ENCODE measurements at places on chromosomes 2 and 18. TPM values are rescaled to one million over a fixed set of nuclear protein-coding genes. Genes with fewer than 3 reads are reported as not detected.

- no peaks in the 10 kb centered on the region for H3K36me3 ChIP-seq
- H3K4me1 ChIP-seq = no peaks in the 10 kb centered on the region
Observed at GRCh38 chr2:119295688-119296375, 70.8 kb downstream of the C2orf76 start.

The TFCP2L1 gene
- total RNA-seq = not detected

DNA sequence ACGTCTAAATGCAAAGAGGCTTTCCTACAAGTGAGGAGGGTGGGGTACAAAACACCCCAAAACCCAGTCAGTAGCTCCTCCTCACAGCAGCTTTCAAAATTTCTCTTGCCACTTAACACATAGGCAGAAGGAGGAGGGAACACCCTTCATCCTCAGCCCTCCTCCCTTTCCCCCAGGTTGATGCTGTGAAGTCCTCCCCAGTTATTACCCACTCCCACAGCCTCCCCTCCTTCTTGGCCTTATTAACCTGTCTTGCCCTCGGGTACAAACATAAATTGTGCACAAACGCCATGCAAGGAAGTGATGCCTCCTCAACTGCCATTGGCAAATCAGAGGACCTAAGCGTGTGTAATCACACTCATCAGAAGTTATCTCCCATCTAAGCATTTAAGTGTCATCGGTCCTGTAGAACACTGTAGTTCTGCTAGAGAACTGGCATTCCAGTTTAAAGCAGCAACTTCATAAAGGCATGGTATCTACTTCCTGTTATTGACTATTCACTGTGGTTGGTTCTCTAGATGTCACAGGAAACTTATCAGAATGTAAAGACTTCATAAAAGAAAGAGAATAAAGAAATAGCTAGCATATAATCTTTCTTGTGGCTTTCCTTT, at the start of gene DSC1:
Gene DSC1, minus strand, starts transcription at position 32 of the 611 bp plus-strand sequence. CDS start 262 bp downstream, outside the sequence.
- H3K4me1 ChIP-seq = no peaks in the 10 kb centered on the region
- no peak within 1 kb of the TSS for H3K4me3 ChIP-seq
- H3K27me3 ChIP-seq = no peaks in the 10 kb centered on the region
- DNase-seq = no peak
- no peak within 1 kb of the TSS for H3K27ac ChIP-seq

- peaks cover 15% of the 10 kb centered on the region for H3K27me3 ChIP-seq
- no peak for DNase-seq
- no peaks in the 10 kb centered on the region for H3K36me3 ChIP-seq
- no peaks in the 10 kb centered on the region for H3K4me1 ChIP-seq
- no peak overlapping the region for H3K4me3 ChIP-seq
- H3K27ac ChIP-seq = no peak overlapping the region
Observed at GRCh38 chr2:33377048-33377447, 99.4 kb upstream of the RASGRP3 start.

DNA sequence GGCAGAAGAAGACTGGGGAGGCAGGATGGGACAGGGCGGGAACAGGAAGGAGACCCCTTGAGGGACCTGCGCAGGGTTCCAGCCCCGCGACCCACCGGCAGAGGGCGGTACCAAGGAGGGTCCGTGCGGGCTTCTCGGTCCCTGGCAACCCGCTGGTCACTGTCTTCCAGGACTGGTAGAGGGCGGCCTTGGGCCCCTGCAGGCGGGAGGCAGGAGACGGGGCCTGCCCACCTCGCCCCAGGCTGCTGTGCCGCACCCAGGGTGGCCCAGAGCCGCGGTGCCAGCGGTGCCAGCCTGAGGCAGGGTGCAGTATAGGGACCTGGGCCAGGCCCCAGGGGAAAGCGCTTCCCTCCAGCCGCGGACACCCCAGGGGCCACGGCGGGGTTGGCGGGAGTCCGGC, 34.5 kb downstream of the NEURL3 start:
- peaks cover 11% of the 10 kb centered on the region for H3K4me1 ChIP-seq
- H3K36me3 ChIP-seq = no peaks in the 10 kb centered on the region
- peak; percentile 24 for DNase-seq
- H3K27ac ChIP-seq = no peak overlapping the region

DNA sequence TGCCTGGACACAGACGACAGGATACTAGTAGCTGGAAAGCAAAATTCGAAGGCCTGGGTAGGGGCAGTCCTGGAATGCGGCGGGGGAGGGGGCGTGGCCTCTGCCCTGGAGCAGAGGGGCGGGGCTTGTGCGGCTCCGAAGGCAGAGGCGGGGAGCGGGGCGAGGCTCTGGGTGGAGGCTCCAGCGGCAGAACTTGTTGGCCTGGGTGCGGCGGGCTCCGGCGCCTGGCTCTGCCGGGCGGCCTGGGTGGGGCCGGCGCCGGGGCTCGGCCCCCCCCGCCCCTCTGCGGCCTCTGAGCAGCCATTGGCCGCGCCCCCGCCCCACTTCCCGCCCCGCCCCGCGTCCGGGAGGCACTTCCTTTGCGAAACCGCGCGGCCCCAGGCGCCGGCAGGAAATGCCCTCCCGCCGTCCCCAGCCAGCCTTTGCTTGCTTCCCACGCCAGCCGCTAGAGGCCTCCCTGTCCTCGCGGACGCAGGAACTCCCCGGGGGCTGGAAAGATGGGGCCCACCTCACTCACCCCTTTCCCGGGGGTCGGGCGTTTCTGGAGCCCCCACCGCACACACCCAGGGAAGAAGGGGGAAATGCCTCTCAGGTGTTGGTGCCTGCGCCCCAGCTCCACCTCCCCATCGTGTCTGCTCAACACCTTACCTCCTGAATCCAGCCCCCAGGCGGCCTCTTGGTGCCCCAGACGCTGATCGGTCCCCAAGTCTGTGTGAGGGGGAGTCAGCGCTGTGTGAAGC, 6.7 kb downstream of the CTDSP1 start:
- H3K36me3 ChIP-seq = peaks cover 43% of the 10 kb centered on the region
- peak overlapping the region; percentile 76 for H3K4me3 ChIP-seq
- H3K27ac ChIP-seq = peak overlapping the region; percentile 81
- H3K27me3 ChIP-seq = no peaks in the 10 kb centered on the region

The OTX1 gene
- not detected for total RNA-seq

The RND3 gene
- not detected for total RNA-seq

DNA sequence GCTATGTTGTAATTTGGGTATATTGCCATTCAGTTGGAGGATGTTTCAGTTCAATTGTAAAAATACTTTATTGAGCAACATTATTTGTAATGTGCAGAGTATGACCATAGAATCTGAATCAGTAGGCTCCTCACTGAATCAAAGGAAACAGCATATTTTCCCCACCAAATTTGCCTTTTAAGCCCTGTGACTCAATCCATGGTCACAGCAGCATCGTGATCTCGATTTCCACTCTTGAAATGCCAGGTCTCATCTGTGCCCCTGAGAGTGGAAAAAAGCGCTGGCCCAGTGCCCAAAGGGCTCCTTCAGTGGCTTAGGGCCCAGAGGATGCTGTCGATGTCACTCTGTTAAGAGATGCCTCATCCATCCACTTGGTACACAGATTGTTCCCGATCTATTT, 57.5 kb downstream of the FHOD3 start:
- H3K27ac ChIP-seq = no peak overlapping the region
- DNase-seq = no peak
- peaks cover 2% of the 10 kb centered on the region for H3K27me3 ChIP-seq
- H3K4me3 ChIP-seq = no peak overlapping the region

The NPPC gene
- total RNA-seq = 0.41 TPM

GRCh38 chr18:21359746-21360145, 117.7 kb downstream of the GREB1L start:
- no peak overlapping the region for H3K27ac ChIP-seq
- DNase-seq = no peak
- no peak overlapping the region for H3K4me3 ChIP-seq
- H3K4me1 ChIP-seq = no peaks in the 10 kb centered on the region

The GEN1 gene
- total RNA-seq = 29.2 TPM

The REG1B gene
- not detected for total RNA-seq

The MSTN gene
- not detected for total RNA-seq

DNA sequence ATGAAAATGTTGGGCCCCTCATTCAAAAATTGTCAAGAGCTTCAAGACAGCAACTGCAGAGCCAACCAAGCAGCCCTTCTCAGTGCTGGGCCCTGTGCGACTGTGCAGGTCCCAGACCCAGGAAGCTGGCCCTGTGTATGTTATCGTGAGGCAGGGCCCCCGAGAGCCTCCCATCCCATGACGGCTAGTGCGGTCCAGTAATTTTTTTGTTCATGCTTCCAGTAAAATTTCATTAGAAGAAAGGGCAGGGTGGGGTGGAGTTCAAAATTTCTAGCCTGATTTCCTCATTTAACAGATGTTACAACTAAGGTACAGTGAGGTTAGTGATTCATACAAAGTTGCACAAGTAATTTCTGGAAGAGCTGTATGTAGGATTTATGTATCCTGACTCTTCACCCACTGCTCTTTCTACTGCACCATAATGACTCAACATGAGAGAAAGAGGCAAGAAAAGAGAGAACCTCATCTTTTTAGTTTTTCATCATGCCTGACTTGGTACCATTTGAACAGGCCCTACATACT, 105.5 kb downstream of the ZEB2 start:
- DNase-seq = no peak
- peaks cover 54% of the 10 kb centered on the region for H3K36me3 ChIP-seq
- no peak overlapping the region for H3K4me3 ChIP-seq
- peaks cover 24% of the 10 kb centered on the region for H3K4me1 ChIP-seq

- DNase-seq = no peak
- no peaks in the 10 kb centered on the region for H3K27me3 ChIP-seq
- no peak overlapping the region for H3K4me3 ChIP-seq
- no peaks in the 10 kb centered on the region for H3K4me1 ChIP-seq
- no peaks in the 10 kb centered on the region for H3K36me3 ChIP-seq
Observed at GRCh38 chr18:45063246-45064038, 382.8 kb downstream of the SETBP1 start.

- no peak overlapping the region for H3K4me3 ChIP-seq
- H3K4me1 ChIP-seq = no peaks in the 10 kb centered on the region
- H3K27me3 ChIP-seq = peaks cover 19% of the 10 kb centered on the region
- H3K27ac ChIP-seq = no peak overlapping the region
- H3K36me3 ChIP-seq = no peaks in the 10 kb centered on the region
- no peak for DNase-seq
Observed at GRCh38 chr2:134570676-134571075, 148.1 kb downstream of the TMEM163 start.

The ADCYAP1 gene
- not detected for total RNA-seq

DNA sequence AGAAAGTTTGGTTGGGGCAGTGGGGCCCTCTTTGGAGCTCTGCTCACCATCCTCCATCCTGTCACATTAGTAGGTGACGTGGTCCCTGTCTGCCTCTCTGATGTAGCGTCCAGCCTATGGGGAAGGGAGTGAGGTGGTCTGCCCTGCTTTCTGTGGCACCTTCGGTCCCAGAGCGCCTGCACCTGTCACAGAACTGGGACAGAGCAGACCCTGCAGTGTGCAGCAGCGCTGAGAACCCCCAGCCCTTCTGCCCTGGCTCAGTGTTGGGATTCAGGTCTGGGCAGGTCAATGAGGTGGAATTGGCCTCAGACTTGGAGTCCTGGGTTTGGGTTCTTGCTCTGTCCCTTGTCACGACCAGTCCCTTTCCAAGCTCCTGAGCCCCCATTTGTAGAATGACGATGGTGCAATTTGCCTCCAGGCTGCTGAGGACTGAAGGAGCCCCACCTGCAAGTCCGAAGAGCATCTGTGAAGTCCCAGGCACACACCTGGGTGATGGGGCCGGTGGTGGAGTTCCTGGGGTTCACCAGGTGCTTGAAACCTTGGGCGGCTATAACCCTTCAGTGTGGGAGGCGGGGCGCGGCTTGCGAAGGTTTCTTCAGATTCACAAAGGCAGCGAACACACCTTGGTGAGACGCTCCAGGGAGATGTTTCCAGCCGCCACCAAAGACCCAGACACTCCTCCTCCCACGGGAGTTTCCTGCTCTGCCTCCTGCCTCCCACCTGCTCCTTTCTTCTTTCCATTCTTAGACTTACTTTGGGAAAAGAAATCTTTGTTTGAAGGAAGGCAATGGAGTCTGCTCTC, 265.4 kb upstream of the HDAC4 start:
- peaks cover 11% of the 10 kb centered on the region for H3K27me3 ChIP-seq
- no peaks in the 10 kb centered on the region for H3K36me3 ChIP-seq
- no peak for DNase-seq
- H3K4me1 ChIP-seq = no peaks in the 10 kb centered on the region

The PAX8 gene
- 0.76 TPM for total RNA-seq

The NOSTRIN gene
- not detected for total RNA-seq

The UNC80 gene
- total RNA-seq = not detected

DNA sequence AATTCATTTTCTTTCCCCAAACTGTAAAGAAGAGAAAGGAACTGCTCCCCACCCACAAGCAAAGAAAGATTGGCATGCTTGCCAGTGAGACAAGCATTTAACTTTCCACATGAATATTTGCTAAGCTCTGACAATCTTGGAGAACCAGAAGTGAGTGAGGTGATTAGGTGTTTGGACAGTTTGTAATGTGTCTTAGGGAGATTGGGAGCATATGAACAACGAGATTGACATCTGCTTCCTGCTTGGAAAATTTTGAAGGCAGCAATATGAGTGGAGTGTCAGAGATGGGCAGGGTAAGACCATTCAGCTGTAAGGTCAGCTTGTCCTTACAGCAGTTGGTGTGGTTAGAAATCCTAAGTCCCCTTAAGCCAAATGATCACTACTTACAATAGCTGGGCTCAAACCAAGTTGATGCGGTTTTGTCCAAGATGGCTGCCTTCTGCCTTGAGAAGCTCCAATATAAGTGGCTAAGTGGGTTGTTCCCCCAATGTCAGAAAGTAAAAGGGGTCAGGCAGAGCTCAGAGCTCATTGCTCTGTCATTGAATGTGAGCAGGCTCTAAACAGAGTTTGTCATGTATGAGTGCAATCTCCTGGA, 36.0 kb upstream of the GALNT5 start:
- no peak overlapping the region for H3K27ac ChIP-seq
- H3K4me1 ChIP-seq = no peaks in the 10 kb centered on the region
- DNase-seq = no peak
- H3K36me3 ChIP-seq = no peaks in the 10 kb centered on the region
- peaks cover 26% of the 10 kb centered on the region for H3K27me3 ChIP-seq

DNA sequence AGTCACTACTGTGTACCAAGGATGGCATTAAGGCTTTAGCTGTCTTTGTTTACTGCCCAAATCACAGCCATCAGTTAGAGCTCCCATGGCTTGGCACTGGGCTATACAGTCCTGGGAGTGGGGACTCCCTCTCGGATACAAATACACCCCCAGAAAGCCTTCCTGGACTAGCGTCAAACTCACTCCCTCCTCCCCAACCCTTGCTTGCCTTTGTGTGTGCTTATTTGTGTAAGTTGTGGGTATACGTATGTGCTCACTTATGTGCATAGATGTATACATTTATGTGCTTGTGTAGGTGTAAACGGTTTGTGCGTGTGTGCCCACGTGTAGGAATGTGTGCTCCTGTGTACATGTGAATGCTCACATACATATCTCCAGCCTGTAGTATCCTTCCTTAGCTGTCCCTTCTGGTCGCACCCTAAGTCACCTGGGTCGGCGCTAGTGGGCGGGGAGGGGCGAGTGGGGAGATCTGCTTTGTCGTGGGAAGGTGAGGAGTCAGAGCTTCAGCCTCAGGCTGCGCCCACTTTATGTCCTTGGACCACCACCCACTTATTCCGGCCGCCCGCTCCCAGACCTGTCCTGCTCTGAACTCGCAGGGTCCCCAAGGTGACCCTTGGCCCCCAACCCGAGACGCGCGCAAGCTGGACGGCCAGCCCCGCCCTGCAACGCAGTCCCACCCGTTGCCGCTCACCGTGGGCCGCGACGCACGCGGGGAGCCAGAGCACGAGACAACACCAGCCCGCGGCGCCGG, 461 bp downstream of the PRADC1 start:
- peaks cover 28% of the 10 kb centered on the region for H3K36me3 ChIP-seq
- peak; percentile 17 for DNase-seq
- H3K4me1 ChIP-seq = peaks cover 28% of the 10 kb centered on the region
- no peaks in the 10 kb centered on the region for H3K27me3 ChIP-seq
- peak overlapping the region; percentile 96 for H3K4me3 ChIP-seq
